ENCODE measurements at places on chromosomes 3 and 15. TPM values are rescaled to one million over a fixed set of nuclear protein-coding genes. Genes with fewer than 3 reads are reported as not detected.

Gene VILL
- 4.0 TPM for total RNA-seq

Gene TRH
- total RNA-seq: not detected

Gene APBA2
- total RNA-seq: 43.6 TPM

Gene PAQR9
- total RNA-seq: not detected

Gene C3orf22
- not detected for total RNA-seq

Gene SENP8
- 2.3 TPM for total RNA-seq

Gene DPPA2
- not detected for total RNA-seq

Measured in melanocyte of skin (primary cell).